ENCODE measurements at places on chromosomes 13 and 19. TPM values are rescaled to one million over a fixed set of nuclear protein-coding genes. Genes with fewer than 3 reads are reported as not detected.

- DNase-seq = no peak
These were observed 1.8 kb upstream of the ICAM4 start for GRCh38 chr19:10284960-10285278.

LGALS13 gene
- total RNA-seq = not detected

PCSK4 gene
- total RNA-seq = 1.7 TPM

- DNase-seq = no peak
These were observed 125.9 kb downstream of the SUCLA2 start for GRCh38 chr13:47875201-47875600.

ZNF700 gene
- 10.2 TPM for total RNA-seq

CRX gene
- not detected for total RNA-seq

GRCh38 chr13:79682164-79682563, 201.2 kb downstream of the NDFIP2 start:
- DNase-seq = no peak

- DNase-seq = no peak
These were observed 14.8 kb downstream of the AXL start for GRCh38 chr19:41233748-41234240.

- DNase-seq = no peak
These were observed 703.7 kb downstream of the UQCRFS1 start for GRCh38 chr19:28509079-28509895.

GRCh38 chr19:41861116-41861768, 1.2 kb downstream of the RPS19 start:
- no peak for DNase-seq

TPTE2 gene
- total RNA-seq = not detected

- no peak for DNase-seq
These were observed 1505.9 kb downstream of the PCDH9 start for GRCh38 chr13:65724226-65724625.

- DNase-seq = no peak
These were observed 51.1 kb upstream of the CYP4F8 start for GRCh38 chr19:15563931-15564330.

Measured in activated naive CD8-positive, alpha-beta T cell treated with anti-CD3 and anti-CD28 coated beads for 36 hours (primary cell).